ENCODE measurements at places on chromosomes 2 and 18. TPM values are rescaled to one million over a fixed set of nuclear protein-coding genes. Genes with fewer than 3 reads are reported as not detected.

- DNase-seq, result no peak
- no peak overlapping the region for H3K27ac ChIP-seq
- H3K36me3 ChIP-seq, result no peaks in the 10 kb centered on the region
- peaks cover 14% of the 10 kb centered on the region for H3K27me3 ChIP-seq
- H3K4me1 ChIP-seq, result no peaks in the 10 kb centered on the region
Observed at GRCh38 chr2:241817126-241817820, 8.3 kb downstream of the NEU4 start.

- DNase-seq, result no peak
- H3K4me3 ChIP-seq, result no peak overlapping the region
- no peaks in the 10 kb centered on the region for H3K36me3 ChIP-seq
- no peak overlapping the region for H3K27ac ChIP-seq
- no peaks in the 10 kb centered on the region for H3K27me3 ChIP-seq
- no peaks in the 10 kb centered on the region for H3K4me1 ChIP-seq
Observed at GRCh38 chr2:133264989-133265401, 303.3 kb downstream of the NCKAP5 start.

OTX1 gene
- 1.4 TPM for total RNA-seq

- H3K27me3 ChIP-seq, result no peaks in the 10 kb centered on the region
- H3K4me1 ChIP-seq, result no peaks in the 10 kb centered on the region
- H3K27ac ChIP-seq, result no peak overlapping the region
Observed at GRCh38 chr18:30970196-30970816, 72.2 kb downstream of the DSC3 start.

TM4SF20 gene
- total RNA-seq, result not detected

- H3K4me1 ChIP-seq, result no peaks in the 10 kb centered on the region
- H3K27ac ChIP-seq, result no peak overlapping the region
- H3K36me3 ChIP-seq, result no peaks in the 10 kb centered on the region
- H3K27me3 ChIP-seq, result no peaks in the 10 kb centered on the region
- H3K4me3 ChIP-seq, result no peak overlapping the region
Observed at GRCh38 chr2:26491563-26492167, 13.7 kb upstream of the OTOF start.

DNA sequence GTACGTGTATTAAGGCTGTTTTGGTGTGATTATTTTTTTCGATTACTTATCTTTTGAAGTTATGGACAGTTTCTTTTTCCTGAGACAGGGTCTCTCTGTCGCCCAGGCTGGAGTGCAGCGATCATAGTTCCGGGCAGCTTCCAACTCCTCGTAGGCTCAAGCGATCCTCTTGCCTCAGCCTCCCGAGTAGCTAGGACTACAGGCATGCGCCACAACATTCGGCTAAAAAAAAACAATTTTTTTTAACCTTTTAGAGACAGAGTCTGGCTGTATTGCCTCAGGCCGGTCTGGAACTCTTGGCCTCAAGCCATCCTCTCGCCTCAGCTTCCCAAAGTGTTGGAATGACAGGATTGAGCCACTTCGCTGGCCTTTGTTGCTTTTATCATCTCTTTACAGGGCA lies 945 bp downstream of the HAT1 start:
- DNase-seq, result peak; percentile 42
- H3K4me1 ChIP-seq, result peaks cover 16% of the 10 kb centered on the region

GRCh38 chr2:120294008-120294340 lies 41.3 kb downstream of the RALB start:
- no peak overlapping the region for H3K27ac ChIP-seq
- DNase-seq, result no peak
- H3K4me1 ChIP-seq, result peaks cover 10% of the 10 kb centered on the region
- H3K27me3 ChIP-seq, result no peaks in the 10 kb centered on the region
- peaks cover 50% of the 10 kb centered on the region for H3K36me3 ChIP-seq

DNA sequence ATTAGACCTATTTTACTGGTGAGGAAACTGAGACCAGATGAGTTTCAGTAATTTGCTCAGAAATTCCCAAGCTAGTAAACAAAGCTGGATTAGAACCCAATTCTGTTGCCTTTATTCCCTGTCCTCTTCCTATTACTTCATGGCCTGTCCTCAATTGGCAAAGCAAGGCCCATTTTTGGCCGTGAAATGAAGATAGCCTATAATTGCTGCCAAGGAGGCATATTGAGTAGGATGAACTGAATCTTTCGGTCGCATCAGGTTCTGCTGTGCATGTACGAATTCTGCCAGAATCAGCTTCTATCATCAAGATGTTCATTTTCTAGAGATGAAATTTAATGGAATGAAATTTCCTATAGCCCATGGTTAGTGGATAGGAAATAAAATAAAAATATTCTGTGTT lies 1485.2 kb upstream of the PIK3C3 start:
- no peak overlapping the region for H3K4me3 ChIP-seq
- no peaks in the 10 kb centered on the region for H3K4me1 ChIP-seq
- H3K36me3 ChIP-seq, result no peaks in the 10 kb centered on the region
- H3K27me3 ChIP-seq, result no peaks in the 10 kb centered on the region
- no peak overlapping the region for H3K27ac ChIP-seq

GRCh38 chr2:108417254-108417653 lies 31.8 kb upstream of the GCC2 start:
- DNase-seq, result peak; percentile 42
- no peaks in the 10 kb centered on the region for H3K36me3 ChIP-seq
- H3K4me3 ChIP-seq, result no peak overlapping the region
- H3K4me1 ChIP-seq, result peaks cover 22% of the 10 kb centered on the region
- no peaks in the 10 kb centered on the region for H3K27me3 ChIP-seq

GRCh38 chr2:215579809-215580208 lies 143.9 kb upstream of the FN1 start:
- peak; percentile 76 for DNase-seq
- H3K27ac ChIP-seq, result peak overlapping the region; percentile 94
- H3K4me1 ChIP-seq, result peaks cover 22% of the 10 kb centered on the region
- H3K36me3 ChIP-seq, result no peaks in the 10 kb centered on the region
- H3K4me3 ChIP-seq, result no peak overlapping the region

GRCh38 chr2:100106460-100106859 lies 35.9 kb downstream of the AFF3 start:
- H3K27ac ChIP-seq, result no peak overlapping the region
- H3K27me3 ChIP-seq, result peaks cover 28% of the 10 kb centered on the region
- no peaks in the 10 kb centered on the region for H3K36me3 ChIP-seq
- H3K4me3 ChIP-seq, result no peak overlapping the region

DNA sequence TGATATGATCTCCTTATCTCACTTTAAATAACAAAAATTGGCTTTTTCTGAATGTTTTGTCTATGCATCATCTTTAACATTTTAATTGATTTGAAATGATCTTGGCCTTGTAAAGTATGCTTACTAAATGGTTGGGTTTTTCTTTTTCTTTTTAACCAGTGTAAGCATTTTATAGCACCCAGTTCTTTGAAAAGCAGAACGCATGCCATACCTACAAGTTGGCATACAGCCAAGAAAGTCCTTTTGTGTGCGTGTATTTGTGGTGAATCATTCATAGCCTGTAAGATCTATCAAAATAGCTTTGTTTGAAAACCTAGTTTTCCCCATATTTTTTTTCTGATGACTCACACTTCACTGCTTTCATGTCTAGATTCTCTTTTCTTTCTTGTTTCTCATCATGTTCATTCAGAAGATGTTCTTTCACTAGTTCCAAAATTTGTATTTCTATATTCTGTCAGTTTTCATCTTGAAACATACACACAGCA lies 4.1 kb upstream of the VRK2 start:
- no peak overlapping the region for H3K4me3 ChIP-seq
- no peaks in the 10 kb centered on the region for H3K27me3 ChIP-seq
- peak; percentile 92 for DNase-seq
- H3K27ac ChIP-seq, result no peak overlapping the region

GRCh38 chr2:46988230-46988629 lies 72.6 kb upstream of the MCFD2 start:
- H3K27ac ChIP-seq, result no peak overlapping the region
- no peak for DNase-seq
- no peak overlapping the region for H3K4me3 ChIP-seq
- no peaks in the 10 kb centered on the region for H3K27me3 ChIP-seq
- H3K4me1 ChIP-seq, result peaks cover 20% of the 10 kb centered on the region

DNA sequence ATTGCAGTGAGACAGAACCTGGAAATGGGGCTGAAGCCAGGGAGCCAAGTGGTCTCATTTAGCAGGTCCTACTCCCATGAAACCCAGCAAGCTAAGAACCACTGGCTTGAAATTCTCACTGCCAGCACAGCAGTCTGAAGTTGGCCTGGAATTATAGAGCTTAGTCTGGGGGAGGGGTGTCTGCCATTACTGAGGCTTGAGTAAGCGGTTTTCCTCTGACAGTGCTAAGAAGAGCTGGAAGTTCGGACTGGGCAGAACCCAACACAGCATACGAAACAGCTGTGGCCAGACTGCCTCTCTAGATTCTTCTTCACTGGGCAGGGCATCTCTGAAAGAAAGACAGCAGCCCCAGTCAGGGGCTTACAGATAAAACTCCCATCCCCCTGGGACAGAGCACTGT lies 305.7 kb upstream of the SETBP1 start:
- DNase-seq, result no peak
- no peak overlapping the region for H3K4me3 ChIP-seq

PJVK gene
- 7.4 TPM for total RNA-seq

COA5 gene
- 29.6 TPM for total RNA-seq

TIGD1 gene
- 4.9 TPM for total RNA-seq

DNA sequence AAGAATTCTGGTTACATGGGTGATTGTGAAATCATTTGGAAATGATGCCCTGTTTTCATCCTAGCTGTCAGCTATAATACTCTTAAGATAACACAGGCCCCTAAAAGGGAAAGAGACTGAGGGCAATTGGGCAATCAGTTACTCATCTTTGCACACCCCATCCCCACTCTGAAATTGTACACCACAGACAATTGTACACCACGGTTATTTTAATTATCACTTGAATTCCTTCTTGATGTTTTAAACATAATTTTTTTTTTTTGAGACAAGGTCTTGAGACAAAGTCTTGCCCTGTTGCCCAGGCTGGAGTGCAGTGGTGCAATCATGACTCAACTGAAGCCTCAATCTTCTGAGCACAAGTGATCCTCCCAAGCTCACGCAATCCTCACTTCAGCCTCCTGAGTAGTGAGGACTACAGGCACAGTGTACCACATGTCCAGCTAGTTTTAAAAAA lies 862.4 kb upstream of the ACVR2A start:
- H3K27me3 ChIP-seq, result no peaks in the 10 kb centered on the region
- DNase-seq, result peak; percentile 94

GRCh38 chr2:236548179-236548921 lies 21.3 kb upstream of the ACKR3 start:
- H3K27ac ChIP-seq, result no peak overlapping the region
- H3K4me1 ChIP-seq, result no peaks in the 10 kb centered on the region
- no peak overlapping the region for H3K4me3 ChIP-seq

- H3K27ac ChIP-seq, result no peak overlapping the region
- no peaks in the 10 kb centered on the region for H3K27me3 ChIP-seq
- no peaks in the 10 kb centered on the region for H3K4me1 ChIP-seq
- no peak overlapping the region for H3K4me3 ChIP-seq
- no peak for DNase-seq
- H3K36me3 ChIP-seq, result no peaks in the 10 kb centered on the region
Observed at GRCh38 chr18:3577281-3577855, 127.4 kb downstream of the TGIF1 start.

IL1RN gene
- total RNA-seq, result 0.39 TPM

BCL11A gene
- total RNA-seq, result 4.3 TPM

GRCh38 chr2:50979495-50979894 lies 52.4 kb downstream of the NRXN1 start:
- no peak for DNase-seq
- H3K36me3 ChIP-seq, result no peaks in the 10 kb centered on the region
- no peaks in the 10 kb centered on the region for H3K27me3 ChIP-seq
- no peaks in the 10 kb centered on the region for H3K4me1 ChIP-seq

- no peak overlapping the region for H3K4me3 ChIP-seq
- DNase-seq, result peak; percentile 29
- H3K27ac ChIP-seq, result peak overlapping the region; percentile 72
- peaks cover 56% of the 10 kb centered on the region for H3K4me1 ChIP-seq
Observed at GRCh38 chr2:28163627-28164279, 228.9 kb upstream of the FOSL2 start.

DNA sequence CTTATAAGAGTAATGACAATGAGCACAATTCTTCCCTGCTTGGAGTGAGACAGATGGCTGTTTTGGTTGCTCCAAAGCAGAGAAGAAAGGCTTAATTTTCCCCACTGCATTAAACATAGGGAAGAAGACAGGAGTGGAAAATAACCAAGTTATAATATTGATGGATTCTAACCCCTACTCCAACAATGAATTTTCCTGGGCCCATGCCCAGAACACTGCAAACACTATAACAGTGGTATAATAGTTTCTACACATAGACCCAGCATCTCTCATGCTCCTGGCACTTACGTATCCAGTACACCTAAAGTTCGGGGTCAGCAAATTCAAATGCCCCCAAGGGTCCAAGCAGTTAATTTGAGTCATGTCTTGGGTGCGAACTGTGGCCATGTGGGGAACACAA lies 613.4 kb downstream of the PLCL1 start:
- peaks cover 43% of the 10 kb centered on the region for H3K27me3 ChIP-seq
- H3K4me3 ChIP-seq, result no peak overlapping the region
- H3K36me3 ChIP-seq, result no peaks in the 10 kb centered on the region
- H3K4me1 ChIP-seq, result no peaks in the 10 kb centered on the region
- no peak overlapping the region for H3K27ac ChIP-seq
- DNase-seq, result no peak

DNA sequence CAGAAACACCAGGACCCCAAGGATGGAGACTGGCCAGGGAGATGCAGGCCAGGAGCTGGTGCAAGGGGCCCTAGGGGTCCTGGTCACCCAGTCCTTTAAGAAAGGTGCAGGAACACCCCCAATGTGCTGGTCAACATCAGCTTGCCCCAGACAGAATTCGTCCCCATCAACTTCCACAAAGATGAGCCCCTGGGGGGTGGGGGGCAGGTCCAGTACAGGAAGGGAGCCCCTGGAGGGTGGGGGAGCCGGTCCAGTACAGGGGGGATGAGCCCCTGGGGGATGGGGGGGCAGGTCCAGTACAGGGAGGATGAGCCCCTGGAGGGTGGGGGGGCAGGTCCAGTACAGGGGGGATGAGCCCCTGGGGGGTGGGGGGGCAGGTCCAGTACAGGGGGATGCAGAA lies 160.7 kb upstream of the SALL3 start:
- H3K27ac ChIP-seq, result no peak overlapping the region
- H3K4me1 ChIP-seq, result no peaks in the 10 kb centered on the region
- no peaks in the 10 kb centered on the region for H3K36me3 ChIP-seq
- no peak overlapping the region for H3K4me3 ChIP-seq
- H3K27me3 ChIP-seq, result no peaks in the 10 kb centered on the region

DNA sequence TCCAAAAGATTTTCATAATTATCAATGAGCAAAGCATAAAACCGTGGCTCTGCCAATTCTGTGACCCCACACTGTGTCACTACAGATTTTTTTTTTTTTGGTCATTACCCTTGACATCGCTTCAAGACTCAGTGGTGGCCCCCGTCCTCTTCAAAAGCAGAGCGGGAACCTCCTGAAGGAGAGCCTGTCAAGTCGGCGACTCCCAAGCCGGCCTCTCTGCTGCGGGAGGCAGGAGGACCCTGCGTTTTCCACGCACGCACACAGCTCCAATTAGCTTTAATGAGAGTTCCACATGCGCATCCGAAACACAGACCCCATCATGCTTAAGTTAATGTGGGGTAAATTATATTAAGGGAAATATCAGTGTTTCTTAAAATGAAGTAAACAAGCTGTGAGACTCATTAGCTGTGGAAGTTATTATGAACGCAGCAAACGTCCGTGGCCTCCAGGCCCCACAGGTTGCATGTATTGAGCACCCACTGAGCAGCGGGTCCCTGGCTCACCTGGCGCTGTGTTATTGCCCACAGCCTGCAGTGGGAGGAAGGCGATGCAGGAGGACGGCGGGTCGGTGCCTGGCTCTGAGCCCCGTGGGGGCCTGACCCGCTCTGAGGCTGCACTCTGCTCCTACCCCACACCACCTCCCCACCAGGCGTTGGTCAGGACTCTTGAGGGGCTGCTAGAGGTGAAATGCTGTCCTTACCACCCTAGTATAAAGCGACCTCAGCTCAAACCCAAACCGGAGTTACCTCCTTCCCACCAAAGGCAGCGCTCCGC lies 181.0 kb upstream of the SALL3 start:
- H3K27ac ChIP-seq, result no peak overlapping the region
- H3K27me3 ChIP-seq, result no peaks in the 10 kb centered on the region
- DNase-seq, result no peak
- H3K36me3 ChIP-seq, result no peaks in the 10 kb centered on the region

SESTD1 gene
- 58.5 TPM for total RNA-seq

TMEM163 gene
- not detected for total RNA-seq

Data from MCF 10A (cell line).